ENCODE measurements at places on chromosomes 4 and X.

GRCh38 chr4:74559853-74560252, 114.9 kb downstream of the AREG start:
- no peak for DNase-seq

DNA sequence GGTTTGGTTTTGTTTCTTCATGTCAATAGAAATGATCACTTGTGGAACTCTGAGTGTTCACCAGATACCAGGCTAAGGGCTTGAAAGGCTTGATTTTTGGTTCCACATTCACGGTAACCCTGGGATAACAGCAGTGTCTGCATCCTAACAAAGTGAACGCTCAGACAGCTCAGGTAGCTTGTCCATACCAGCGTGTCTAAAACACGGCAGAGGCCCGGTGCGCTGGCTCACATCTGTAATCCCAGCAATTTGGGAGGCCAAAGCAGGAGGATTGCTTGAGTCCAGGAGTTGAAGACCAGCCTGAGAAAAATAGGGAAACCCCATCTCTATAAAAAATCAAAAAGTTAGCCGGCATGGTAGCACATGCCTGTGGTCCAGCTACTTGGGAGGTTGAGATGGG, 49.0 kb downstream of the HTRA3 start:
- no peak for DNase-seq

GRCh38 chrX:54198262-54198661, 15.2 kb upstream of the FAM120C start:
- DNase-seq: no peak

DNA sequence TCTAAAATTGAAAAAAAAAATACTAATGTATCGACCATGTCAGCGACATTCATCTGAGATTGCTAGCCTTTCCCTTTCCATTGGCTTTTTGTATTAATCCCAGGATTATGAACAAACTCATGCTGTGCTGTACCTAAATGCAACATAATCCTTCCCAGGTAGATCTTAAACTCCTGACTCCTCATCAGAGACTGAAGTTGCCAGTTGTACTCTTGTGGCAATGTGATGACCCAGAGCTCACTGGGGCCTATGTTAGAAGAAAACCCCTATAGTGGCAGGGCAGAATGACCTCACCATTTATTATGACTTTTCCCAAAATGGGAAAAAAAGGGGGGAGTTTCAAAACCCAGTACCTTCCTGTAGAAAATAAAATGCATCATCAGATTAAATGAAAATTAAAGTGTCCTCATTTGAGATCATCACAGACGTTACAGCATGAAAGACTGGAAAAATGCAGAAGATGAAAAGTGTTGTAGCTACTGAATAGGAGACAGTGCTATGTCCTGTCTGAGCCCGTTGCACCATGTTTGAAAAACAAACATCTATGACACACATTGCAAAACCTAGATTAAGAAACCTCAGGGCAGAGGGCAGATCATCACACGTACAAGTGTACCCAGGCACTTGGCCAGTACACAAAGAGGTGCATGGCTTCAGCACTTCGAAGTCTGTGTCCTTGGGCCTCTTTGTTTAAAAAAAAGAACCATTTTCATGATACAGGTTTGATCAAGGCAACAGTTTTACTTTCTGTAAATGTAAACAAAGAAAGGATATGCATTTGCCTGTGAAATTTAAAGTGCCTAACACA, 6.8 kb upstream of the ACSL4 start:
- no peak for DNase-seq

DNA sequence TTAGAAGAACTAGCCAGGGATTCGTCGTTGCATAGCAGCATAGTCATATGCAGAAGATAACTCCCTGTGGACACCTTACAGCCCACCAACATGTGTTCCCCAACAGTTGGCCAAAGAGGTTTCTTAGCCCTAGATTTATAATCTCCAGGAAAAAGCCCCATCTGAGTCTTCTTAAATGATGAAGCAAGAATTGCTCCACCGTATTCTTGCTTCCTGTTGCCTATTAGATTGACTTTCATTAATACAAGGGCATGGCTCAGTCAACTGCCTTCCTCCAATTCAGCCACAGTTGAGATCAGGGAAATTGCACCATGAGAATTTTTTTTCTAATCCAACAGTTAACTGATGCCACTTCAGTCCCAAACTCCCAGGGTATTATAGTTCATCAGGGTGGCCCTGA, 5.2 kb upstream of the AFF2 start:
- no peak for DNase-seq

GRCh38 chr4:150986085-150986484, 29.0 kb downstream of the LRBA start:
- no peak for DNase-seq

DNA sequence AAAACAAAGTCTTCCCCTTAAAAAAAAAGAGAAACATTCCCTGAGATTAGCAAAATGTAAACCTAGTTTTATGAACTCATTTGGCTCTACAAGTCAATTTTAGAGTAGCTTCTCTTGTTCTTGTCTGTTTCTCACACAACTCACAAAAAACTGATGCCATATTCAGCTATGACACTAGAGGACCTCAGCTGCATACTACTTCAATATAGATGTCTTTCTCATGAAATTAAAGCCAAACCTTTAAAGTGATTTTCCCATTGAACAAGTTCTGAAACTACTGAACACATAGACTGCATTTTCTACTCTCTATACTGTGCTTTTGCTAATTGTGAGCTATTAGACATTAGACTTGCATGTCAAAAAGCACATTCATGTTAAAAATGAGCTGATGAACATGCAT, 49.8 kb downstream of the TBCK start:
- DNase-seq: no peak

GRCh38 chr4:11367371-11367770, 61.3 kb downstream of the HS3ST1 start:
- no peak for DNase-seq

GRCh38 chrX:20595928-20596575, 329.3 kb upstream of the RPS6KA3 start:
- no peak for DNase-seq

- no peak for DNase-seq
Measured at GRCh38 chrX:30301963-30302362, 7.2 kb downstream of the NR0B1 start.

- DNase-seq: no peak
Measured at GRCh38 chrX:22690116-22690515, 309.6 kb upstream of the DDX53 start.

- DNase-seq: no peak
Measured at GRCh38 chr4:156751486-156751885, 220.1 kb downstream of the PDGFC start.

GRCh38 chr4:99965674-99966350, 15.7 kb upstream of the H2AZ1 start:
- DNase-seq: no peak

DNA sequence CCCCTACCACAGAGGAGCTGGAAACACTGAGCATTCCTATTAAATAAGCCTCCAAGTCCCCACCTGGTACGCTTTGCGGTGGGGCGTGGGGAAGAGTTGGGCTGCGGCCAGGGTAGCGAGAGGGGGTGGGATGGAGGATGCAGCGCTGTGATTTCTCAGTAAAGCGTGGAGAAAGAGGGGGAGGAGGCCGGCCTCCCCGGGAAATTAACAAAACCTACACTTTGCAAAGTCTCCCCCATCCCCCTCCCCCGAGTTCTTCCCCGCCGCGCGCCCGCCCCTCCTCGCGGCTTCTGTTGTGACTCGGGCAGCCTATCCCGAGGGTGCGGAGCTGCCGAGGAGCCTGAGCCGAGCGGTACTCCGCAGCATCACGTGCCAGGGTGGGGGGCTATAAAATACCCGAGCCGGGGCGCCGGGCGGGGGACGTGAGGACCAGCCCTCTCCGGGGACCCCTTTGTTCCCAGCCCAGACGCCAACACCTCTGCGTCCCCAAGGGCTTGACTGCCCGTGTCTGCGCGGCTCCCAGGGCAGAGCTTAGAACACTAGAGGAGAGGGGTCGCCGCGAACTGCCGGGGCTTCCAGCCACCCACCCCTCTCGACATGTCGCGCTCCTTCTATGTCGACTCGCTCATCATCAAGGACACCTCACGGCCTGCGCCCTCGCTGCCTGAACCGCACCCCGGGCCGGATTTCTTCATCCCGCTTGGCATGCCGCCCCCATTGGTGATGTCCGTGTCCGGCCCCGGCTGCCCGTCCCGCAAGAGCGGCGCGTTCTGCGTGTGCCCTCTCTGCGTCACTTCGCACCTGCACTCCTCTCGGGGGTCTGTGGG, at the start of gene GSX2:
Gene GSX2, plus strand, starts transcription at position 416 of the 827 bp plus-strand sequence. Its CDS starts 182 bp downstream, at position 598.
- DNase-seq: no peak

GRCh38 chr4:187992971-187993370, 2.6 kb upstream of the ZFP42 start:
- no peak for DNase-seq

GRCh38 chrX:87664381-87664780, 146.8 kb downstream of the KLHL4 start:
- DNase-seq: no peak

DNA sequence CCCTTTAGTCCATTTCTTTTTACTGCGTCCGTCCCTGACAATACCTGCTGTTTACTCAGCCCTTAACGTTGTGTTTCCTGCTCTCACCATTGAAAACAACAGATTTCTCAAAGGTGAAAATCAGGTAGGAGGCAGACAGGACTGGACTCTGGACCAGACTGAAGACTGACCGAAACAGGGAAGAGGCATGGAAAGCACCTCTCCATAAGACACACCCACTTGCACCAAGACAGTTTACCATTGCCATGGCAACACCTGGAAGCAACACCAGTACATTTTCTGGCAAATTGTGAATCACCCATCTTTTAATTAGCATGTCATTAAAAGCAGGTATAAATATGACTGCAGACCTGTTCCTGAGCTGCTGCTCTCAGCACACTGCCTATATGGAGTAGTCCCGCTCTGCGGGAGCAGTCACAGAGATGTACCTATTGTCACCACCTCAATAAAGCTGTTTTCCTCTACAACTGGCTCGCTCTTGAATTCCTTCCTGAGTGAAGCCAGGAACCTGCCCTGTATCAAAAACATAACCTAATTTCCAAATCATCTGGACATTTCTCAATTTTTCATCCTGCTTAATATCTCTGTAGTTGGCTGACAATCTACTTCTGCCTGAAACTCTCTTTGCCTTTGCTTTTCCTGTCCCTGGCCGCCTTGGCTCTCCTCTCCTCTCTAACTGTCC, 117.0 kb downstream of the RNF150 start:
- no peak for DNase-seq

GRCh38 chr4:108045687-108046024, 56.0 kb downstream of the HADH start:
- DNase-seq: no peak

- DNase-seq: peak; percentile 31
Measured at GRCh38 chrX:44071847-44072551, 98.8 kb upstream of the NDP start.

DNA sequence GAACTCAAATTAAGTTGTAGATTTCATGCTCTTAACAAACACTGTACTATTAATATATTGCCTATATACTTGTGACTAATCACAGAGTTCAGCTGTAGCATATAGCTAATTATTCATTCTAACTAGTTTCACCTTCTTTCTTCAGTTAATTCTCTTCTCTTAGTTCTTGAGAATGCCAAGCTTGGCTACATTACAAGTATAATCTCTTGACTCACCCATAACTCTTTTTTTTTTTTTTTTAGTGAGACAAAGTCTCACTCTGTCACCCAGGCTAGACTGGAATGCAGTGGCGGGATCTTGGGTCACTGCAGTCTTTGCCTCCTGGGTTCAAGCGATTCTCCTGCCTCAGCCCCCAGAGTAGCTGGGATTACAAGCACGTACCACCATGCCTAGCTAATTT, 5.4 kb downstream of the KLHL5 start:
- no peak for DNase-seq

- DNase-seq: no peak
Measured at GRCh38 chr4:3648195-3648594, 116.0 kb upstream of the LRPAP1 start.

- no peak for DNase-seq
Measured at GRCh38 chr4:16133406-16133805, 49.6 kb upstream of the PROM1 start.

DNA sequence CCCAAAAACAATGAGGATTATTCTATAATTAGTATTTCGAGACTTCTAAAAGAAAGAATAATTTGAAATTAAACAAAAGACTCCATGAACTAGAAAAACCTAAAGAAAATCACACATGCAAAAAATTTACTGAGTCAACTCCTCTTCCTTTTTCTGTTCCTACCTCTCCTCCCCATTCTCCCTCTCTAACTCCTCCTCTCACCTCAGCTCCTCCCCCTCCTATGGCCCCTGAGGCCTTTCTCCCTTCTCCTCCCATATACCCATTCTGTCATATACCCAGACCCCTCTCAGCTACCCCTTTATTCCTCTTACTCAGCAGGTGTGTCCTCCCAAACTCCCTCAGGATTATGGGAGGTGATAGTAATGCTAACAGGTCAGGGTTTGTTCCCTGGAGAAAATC, 57.4 kb downstream of the SERTM2 start:
- DNase-seq: no peak

DNA sequence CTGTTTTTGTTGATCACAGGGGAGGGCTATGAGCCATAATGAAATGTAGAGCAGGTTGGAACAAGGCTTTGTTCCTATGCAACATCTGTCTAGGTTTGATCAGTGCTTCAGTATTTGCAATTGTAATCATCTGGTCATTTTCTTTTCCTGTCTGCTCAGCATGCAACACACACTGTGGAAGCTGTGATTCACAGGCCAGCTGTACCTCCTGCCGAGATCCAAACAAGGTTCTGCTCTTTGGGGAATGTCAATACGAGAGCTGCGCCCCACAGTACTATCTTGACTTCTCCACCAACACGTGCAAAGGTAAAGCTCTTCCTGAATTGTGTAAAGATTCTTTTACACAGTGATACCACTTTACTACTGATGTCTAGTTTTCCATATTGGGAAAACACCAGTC, 181.9 kb upstream of the ANXA3 start:
- DNase-seq: no peak

- no peak for DNase-seq
Measured at GRCh38 chr4:119683518-119683917, 54.9 kb upstream of the PDE5A start.

DNA sequence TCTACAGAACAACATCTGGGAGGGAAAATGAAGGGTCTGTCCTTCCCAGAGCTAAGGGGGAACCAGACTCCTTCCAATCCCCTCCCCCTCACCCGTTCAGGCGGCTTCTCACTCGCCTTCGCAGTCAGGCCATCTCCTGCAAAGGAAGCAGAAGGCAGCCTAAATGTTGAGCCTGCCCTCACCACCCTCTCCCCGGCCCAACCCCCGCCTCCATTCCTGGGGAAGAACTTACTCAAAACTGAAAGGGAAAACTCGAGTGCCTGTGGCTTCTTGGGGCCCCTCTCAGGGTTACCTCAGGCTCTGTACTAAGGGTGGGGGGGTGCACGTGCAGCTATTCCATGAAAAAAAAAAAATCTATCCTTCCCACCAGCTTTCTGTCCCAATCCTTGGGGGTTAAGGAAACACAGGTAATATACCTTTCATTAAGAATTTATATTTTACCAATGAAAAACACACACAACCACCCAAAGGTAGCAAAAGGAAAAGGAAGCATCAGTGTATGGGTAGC, 2.4 kb downstream of the ZMYM3 start:
- no peak for DNase-seq

Measured in RWPE2 (cell line).